ENCODE measurements at places on chromosomes 2 and 18.

DNA sequence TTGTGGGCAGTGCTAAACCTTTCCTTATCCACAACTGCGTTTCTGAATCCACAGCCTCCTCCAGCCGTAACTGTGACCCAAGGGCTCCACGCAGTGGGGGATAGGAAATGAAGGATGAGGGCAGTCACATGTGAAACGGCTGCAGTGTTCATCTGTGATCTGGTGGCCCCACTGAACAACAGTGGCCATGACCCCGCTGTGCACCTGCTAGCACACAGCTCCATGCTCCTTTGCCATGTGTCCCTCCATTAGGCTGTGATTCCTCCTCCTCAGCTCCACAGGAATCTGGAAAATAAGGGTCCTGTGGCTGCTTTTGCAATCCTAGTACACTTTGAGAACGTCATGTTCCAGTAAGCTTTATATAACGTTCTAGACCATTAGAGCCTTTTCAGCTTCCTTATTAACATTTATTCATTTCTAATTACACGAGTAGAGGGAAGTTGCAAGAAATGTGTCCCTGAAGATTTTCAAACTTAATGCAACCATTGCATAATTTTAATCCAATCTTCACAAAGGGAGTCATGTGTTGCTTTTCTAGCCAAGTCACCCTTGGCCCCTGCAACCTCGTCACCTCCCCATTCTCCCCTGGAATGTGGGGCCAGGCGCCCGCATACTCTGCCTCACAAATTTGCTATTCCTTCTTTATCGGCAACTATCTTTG is 7.1 kb upstream of the NAPG start:
- DNase-seq: no peak

- DNase-seq: no peak
These were observed 8.7 kb downstream of the TET3 start for GRCh38 chr2:73993376-73993775.

GRCh38 chr2:127709336-127709735 is 8.0 kb downstream of the SFT2D3 start:
- no peak for DNase-seq

DNA sequence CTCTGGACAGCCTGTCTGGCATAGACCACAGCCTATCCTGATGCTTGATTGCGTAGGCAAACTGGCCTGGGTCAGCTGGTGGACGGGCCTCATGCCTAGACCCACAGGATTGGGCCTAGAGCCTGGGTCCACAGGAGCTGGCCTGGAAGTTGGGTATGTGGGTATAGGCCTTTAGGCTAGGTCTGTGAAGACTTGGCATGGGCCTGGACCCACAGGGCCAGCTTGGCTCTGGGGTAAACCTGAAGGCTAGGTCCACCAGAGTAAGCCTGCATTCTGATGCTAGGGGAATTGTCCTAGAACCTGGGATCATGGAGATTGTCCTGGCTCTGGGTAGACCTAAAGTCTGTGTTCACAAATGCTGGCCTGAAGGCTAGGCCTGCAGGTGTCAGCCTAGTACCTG is 1293.7 kb downstream of the CNTNAP5 start:
- no peak for DNase-seq

GRCh38 chr2:230677201-230677946 is 35.3 kb upstream of the CAB39 start:
- DNase-seq: no peak

DNA sequence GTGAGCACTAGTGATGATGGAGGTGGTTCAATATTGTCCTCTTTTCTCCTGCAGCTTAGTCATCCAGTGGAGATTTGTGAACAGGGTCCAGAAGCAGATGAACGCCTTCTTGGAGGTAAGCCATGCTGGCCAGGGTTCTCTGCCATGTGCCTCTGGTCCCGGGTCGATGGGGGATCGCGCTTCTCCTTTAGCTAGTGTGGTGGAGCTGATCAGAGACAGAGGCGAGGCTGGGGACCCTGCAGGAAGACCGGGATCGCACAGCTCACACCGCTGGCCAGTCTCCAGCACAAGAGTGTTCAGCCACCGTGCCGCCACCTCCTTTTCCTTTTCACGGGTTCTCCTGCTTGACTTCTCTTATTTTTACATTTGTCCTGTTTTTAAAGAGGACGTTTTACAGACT is 243.4 kb downstream of the ALPK2 start:
- no peak for DNase-seq

DNA sequence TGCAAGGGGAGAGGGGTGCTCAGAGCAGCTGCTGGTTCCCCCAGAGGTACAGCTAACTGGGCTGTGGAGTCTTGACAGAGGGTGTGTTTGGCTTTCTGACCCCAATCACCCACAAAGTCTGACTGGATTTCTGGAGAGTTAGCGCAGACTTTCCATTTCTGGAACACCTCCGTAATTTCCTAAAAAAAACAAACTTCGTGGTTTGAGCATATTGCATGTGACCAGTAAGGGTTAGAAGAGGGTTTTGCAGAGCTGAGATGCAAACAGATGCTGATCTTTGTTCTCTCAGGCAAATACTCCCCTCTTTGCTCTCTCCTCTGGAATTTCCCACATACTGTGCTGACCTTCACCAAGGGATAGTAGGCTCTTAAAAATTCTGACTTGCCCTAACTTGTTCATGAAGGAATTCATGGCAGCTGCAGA is 44.5 kb upstream of the TMEM247 start:
- no peak for DNase-seq

- peak; percentile 8 for DNase-seq
These were observed at the start of gene RFX8 for GRCh38 chr2:101474731-101475384. RFX8 (minus strand) TSS chr2:101475112; CDS start chr2:101466848, 8,264 bp downstream.

- no peak for DNase-seq
These were observed 8.0 kb downstream of the E2F6 start for GRCh38 chr2:11457935-11458334.

- DNase-seq: no peak
These were observed 302.2 kb upstream of the STON1 start for GRCh38 chr2:48227617-48228344.

- no peak for DNase-seq
These were observed 987 bp upstream of the DLX1 start for GRCh38 chr2:172084395-172084644.

DNA sequence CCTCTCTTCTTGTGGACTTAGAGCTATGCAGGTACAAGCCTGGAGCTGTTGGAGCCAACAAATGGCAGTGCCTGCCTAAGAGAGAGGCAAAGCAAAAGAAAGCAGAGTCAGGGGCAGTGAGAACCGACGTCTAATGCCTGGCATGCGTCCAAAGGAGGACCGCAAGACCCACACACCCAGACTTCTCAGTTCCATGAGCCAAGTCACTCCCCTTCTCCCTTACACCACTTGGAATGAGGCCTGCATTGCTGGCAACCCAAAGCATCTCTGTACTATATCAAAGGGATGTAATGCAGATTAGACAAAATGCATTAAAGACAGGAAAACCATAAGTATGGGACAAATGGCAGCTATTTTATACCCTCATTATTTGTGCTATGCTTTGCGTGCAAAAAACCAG is 49.9 kb upstream of the RNU4ATAC start:
- no peak for DNase-seq

GRCh38 chr2:238259061-238260020 is 19.5 kb upstream of the HES6 start:
- DNase-seq: no peak

GRCh38 chr2:53880756-53881155 is 21.0 kb upstream of the GPR75 start:
- no peak for DNase-seq

GRCh38 chr18:76414936-76415621 is 80.0 kb downstream of the ZNF516 start:
- no peak for DNase-seq

DNA sequence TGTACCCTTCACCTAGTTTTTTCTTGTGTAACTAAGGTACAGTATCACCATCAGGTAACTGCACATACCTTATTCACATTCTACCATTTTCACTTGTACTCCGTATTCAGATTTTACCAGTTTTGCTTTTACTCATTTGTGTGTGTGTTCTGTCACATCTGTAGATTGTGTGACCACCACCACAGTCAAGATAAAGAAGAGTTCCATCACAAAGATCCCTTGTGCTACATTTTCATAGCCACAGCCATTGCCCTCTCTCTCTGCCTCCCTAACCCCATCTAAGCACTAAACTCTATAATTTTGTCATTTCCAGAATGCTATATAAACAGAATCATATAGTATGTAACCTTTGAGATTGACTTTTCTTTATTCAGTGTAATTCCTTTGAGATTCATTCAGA is 23.5 kb downstream of the DIS3L2 start:
- no peak for DNase-seq

DNA sequence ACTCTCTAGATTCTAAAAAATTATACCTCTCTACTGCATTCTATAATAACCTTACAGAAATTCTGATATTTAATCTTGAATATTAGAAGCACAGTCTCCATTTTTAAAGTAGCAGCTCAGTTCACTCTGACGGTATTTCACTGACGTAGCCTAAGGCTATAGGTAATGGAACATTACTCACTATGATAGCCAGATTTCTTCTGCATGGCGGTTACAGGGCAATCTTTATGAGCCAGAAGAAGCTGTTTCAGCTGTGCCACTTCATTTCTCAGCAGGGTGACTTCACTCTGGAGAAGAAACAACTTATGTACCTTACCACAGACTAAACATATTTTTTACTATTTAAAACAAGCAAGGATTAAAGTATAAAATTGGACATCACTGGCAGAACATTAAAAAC is 75.3 kb upstream of the CHN1 start:
- DNase-seq: no peak

GRCh38 chr2:56505885-56506284 is 322.1 kb downstream of the CCDC85A start:
- no peak for DNase-seq

- no peak for DNase-seq
These were observed 67.4 kb upstream of the EPB41L3 start for GRCh38 chr18:5611221-5611620.

GRCh38 chr2:3805201-3805939 is 102.0 kb downstream of the DCDC2C start:
- DNase-seq: no peak

GRCh38 chr2:105525201-105525600 is 126.3 kb upstream of the FHL2 start:
- no peak for DNase-seq

- no peak for DNase-seq
These were observed 22.1 kb downstream of the IL1F10 start for GRCh38 chr2:113089916-113090315.

- DNase-seq: no peak
These were observed 181.5 kb downstream of the GFPT1 start for GRCh38 chr2:69205491-69205890.

DNA sequence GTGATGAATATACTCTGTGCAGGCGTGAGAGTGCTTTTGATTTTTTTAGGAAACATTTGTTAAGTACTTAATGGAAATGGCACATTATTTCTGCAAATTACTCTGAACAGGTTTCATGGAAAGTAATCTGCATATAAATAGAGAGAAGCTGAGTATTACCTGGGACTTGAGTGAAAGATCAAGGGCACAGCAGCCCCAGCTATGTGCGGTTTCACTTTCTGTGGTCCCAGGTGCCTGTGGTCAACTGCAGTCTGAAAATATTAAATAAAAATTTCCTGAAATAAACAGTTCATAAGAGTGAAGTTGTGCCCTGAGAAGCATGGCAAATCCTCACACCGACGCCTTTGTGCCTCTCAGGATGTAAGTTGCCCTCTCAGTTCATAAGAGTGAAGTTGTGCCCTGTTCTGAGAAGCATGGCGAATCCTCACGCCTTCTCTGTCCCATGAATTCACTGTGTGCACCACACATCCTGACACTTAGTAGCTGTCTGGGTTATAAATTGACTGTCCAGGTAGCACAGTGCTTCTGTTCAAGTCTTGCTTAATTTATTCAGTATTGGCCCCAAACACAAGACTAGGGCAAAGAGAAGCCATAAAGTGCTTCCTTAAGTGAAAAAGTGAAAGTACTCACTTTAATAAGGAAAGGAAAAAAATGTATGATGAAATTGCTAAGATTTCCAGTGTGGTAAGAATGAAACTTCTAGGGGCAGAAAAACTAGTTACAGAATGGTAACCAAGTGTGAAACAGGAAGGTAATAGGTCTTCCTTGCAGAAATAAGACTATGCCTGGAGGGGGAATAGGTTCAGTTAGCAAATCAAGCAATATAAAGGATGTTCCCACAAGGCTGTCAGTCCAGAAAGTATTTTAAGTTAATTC is 4.3 kb upstream of the SNTG2 start:
- no peak for DNase-seq

DNA sequence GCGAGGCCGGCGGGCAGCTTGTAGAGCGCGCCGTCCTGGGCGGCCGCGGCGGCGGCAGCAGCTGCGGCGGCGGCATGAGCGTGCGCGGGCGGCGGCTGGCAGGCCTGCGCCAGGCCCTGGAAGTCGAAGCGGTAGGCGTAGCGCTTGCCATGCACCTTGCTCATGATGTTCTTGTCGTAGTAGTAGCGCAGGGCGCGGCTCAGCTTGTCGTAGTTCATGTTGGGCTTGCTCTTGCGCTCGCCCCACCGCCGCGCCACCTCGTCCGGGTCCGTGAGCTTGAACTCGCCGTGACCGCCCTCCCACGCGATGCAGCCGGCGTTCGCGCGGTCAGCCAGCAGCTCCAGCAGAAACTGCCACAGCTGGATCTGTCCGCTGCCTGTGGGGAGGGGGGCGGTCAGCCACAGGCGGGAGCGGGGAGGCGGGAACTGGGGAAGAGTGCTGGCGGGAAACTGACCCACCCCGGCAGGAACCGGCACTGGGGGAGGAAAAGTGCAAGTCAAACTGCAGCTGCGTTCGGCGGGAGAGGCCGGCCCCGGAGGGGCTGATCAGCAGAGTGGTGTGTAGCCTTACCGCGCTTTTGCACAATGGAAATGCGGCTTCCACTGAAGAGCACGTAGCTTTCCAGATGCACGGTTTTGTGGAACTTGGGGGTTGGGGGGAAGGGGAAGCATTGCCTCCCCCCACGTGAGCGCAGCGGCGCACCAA is 3.0 kb downstream of the FEV start:
- no peak for DNase-seq

DNA sequence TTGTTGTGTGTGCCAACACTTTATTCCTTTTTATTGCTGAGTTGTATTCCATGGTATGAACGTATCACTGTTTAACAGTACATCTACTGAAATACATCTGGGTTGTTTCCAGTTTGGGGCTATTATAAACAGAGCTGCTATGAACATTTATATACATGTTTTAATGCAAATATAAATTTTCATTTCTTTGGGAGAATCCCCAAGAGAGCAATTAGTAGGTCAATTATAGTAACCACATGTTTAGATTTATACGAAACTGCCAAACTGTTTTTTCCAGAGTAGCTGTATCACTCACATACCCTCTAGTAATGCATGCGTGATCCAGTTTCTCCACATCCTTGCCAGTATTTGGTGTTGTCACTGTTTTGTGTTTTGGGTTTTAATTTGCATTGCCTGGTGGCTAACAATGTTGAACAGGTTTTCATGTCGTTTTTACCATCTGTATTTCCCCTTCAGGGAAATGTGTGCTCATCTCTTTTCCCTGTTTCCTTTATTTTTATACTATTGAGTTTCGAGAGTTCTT is 81.0 kb downstream of the TMEM131 start:
- no peak for DNase-seq

GRCh38 chr2:105929516-105929915 is 184.8 kb downstream of the NCK2 start:
- peak; percentile 7 for DNase-seq

- DNase-seq: no peak
These were observed 1.4 kb upstream of the STEAP3 start for GRCh38 chr2:119222213-119222612.
